ENCODE measurements at places on chromosomes 12 and 14.

- no peak for DNase-seq
Observed at GRCh38 chr14:85634205-85634604, 104.3 kb downstream of the FLRT2 start.

- DNase-seq: no peak
Observed at GRCh38 chr12:105418229-105418628, 87.7 kb downstream of the C12orf75 start.

DNA sequence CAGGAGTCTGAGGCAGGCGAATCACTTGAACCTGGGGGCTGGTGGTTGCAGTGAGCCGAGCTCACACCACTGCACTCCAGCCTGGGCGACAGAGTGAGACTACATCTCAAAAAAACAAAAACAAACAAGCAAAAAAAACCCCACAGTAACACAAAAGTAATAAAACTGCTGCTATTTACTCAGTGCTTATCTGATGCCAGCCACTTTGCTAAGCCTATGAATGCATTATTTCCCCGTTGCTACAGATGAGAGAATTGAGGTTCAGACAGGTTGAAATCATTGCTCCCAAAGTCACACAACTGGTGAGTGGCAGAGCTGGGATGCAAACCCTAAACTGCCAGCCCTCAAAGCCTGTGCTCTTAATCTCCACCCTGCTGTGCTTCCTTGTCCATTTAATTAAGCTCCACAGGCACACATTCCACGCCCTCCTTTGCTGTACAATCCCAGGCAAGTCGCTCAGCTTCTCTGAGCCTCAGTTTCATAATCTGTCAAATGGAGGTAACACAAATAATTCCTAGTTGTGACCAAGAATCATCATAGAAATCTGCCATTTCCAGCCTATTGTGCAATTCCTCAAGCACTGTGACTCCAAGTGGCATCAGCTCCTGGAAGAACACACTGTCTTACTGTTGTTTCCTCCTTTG lies 5.7 kb upstream of the OAS3 start:
- DNase-seq: no peak

DNA sequence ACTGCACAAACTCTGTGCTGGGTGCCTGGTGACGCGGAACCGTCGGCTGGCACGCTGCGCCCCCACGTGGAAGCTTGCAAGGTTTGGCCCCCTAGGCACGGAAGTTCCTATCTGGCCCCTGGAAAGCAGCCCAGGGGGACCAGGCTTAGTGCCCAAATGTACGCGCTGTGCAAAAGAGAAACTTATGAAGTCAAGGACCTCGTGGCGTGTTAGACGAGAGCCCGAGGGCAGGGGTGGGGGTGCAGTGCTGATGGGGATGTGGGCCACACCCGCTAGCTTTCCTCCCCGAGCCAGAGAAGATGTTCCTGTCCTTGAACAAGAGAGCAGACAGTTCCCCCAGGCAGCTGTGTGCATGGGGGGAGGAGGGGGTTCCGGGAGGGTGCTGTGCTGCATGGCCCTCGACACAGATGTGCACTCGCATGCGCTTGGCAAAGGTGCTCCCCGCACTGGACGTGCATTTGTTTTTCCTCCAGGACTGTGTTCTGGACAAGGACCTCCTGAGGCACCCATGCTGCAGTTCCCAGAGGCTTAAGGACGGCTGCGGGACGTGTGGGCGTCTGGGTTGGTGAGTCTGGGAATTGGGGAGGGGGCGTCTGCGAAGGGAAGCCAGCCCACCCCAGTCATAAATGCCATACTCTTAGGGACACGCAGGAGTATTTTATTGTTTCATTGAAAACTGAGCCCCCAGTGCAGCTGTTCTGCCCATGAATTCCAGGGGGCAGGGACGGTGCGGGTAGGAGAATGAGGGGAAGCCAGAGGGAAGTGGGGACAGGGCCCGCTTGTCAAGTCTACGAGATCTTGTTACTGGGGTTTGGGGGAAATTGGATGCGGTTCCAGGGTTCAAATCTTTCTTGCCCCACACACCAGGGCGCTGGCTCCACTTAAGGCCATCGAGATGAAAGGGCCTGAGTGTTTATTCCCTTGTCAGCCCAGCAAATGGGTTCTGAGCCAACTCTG lies 80.0 kb downstream of the NTF3 start:
- DNase-seq: no peak

GRCh38 chr14:81938341-81938740 lies 404.7 kb upstream of the SEL1L start:
- no peak for DNase-seq

GRCh38 chr14:73741876-73742519 lies 27.8 kb upstream of the PNMA1 start:
- DNase-seq: peak; percentile 53

- peak; percentile 37 for DNase-seq
Observed at GRCh38 chr12:63420206-63420644, 248.1 kb downstream of the DPY19L2 start.

- no peak for DNase-seq
Observed at GRCh38 chr12:54038871-54039414, 6.1 kb downstream of the HOXC5 start.

DNA sequence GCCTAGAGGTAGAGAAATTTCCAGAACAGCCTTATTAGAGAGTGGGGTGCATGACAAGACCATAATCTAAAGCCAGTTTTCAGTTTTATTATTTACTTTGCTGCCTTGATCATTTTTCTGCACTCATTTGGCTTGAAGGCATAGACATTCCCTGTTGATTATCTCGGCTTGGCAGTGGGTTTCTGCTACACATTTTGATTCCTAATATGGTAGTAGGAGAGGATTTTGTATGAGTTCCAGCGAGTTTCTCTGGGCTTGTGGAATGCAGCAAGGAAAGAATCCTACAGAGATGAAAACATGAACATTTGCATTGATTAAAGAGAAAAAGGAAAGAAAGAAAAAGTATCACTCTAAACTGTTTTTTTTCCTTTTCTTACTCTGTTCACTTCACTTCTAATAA lies 281.2 kb downstream of the PAWR start:
- DNase-seq: no peak

DNA sequence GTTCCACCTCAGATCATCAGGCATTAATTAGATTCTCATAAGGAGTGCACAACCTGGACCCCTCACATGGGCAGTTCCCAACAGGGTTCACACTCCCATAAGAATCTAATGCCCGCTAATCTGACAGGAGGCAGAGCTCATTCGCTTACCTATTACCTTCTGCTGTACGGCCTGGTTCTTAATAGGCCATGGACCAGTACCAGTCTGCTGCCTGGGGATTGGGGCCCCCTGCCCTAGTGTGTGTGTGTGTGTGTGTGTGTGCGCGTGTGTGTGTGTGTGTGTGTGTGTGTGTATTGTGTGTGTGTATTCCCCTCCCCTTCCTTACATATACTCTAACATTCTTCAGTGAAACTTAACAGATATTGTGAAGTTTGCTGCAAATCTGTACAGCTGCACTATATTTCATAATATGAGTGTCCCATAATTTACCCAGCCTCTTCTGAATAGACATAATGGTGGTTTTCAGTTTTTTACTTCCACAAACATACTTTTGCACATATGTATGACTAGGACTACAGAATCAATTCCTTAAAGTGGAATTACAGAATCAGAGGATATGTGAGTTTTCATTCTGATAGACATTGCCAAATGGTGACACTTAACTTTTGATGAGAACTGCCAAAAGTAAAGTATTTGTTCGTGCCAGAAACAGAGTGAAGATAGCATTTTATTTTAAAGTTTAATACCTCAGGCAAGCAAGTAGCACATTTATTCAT lies 205.2 kb upstream of the EEA1 start:
- no peak for DNase-seq

- no peak for DNase-seq
Observed at GRCh38 chr12:116534311-116535121, 24.7 kb upstream of the MAP1LC3B2 start.

DNA sequence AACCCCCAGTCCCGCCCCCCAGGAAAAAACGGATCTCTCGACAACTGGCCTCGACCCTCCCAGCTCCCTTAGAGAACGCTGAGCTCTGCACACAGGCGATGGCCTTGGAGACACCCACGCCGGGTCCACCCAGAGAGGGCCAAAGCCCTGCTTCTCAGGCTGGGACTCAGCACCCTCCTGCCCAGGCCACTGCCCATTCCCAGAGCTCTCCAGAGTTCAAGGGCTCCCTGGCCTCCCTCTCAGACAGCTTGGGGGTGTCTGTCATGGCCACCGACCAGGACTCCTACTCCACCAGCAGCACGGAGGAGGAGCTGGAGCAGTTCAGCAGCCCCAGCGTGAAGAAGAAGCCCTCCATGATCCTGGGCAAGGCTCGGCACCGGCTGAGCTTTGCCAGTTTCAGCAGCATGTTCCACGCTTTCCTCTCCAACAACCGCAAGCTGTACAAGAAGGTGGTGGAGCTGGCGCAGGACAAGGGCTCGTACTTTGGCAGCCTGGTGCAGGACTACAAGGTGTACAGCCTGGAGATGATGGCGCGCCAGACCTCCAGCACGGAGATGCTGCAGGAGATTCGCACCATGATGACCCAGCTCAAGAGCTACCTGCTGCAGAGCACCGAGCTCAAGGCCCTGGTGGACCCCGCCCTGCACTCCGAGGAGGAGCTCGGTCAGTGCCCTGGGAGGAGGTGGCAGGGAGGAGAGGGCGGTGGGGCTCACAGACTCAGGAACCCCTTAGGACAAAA lies 95.8 kb downstream of the LGMN start:
- peak; percentile 38 for DNase-seq

DNA sequence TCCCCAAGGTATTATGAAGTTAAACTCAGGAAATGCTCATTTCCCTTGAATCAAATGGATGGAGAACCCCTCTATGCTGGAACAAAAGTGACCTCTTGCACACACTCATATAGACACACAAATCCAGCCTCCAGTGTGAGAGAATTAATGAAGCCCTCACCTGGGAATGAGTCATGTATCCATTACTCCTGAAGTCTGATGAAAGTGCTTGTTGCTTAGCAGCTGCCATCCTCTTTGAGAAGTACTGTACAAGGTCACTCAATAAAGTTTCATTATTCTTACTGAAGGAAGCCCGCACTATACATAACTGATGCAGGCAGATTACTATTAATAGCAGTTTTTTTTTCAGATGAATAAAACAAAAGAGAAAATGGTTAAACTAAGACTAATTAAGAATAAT lies 102.3 kb downstream of the RERG start:
- DNase-seq: no peak

DNA sequence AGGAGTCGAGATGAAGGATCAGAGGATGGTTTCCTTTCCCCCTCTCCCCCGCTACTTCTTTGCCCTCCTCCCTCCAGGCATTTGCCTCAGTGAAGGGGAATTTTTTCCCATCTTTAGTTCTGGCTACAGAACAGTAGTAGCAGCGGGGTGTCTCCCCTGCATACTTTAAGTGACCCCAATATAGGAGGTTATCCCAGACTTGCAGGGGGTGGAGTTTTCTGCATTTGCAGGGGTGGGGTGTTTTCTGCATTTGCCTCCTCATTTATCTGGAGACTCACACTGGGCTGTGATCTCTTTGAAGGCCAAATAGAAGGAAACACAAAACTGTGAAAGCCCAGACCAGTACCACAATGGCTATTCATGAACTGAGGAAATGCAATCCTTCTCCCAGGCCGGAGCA lies 19.8 kb downstream of the PTPRB start:
- DNase-seq: no peak

DNA sequence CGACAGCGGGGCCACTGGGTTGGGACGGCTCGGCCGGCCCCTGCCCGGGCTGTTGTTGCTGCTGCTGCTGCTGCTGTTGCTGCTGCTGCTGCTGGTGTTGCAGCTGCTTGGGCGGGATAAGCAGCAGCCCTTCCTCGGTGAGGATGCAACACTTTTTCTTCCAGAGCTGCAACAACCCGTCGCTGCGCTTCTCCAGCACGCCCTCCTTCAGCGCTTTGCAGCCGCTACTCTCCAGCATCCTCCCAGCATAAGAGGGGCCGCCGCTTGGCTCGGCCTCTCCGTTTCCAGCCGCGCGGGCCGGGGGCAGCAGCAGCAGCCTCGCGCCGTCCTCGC lies 529 bp downstream of the PHLDA1 start:
- DNase-seq: no peak

DNA sequence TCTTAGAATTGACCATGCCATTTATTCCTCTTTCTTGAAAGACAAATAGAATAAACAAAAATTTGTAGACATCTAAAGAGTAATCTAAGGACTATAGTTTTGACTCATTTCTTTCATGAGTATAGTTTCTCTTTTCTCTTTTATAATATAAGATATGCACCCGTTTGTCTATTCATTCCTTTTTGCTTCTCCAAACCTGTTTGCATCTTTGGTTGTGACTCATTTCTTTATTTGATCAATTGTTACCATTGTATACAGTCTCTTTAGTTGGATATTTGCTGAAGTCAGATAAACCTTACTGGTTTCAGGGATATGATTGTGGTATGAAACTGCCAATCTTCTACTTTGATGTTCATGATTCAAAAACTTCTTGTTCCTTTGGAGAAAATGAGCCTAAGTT lies 268.7 kb downstream of the FBXL14 start:
- DNase-seq: no peak

GRCh38 chr12:34342048-34342447 lies 319.8 kb downstream of the ALG10 start:
- no peak for DNase-seq

GRCh38 chr12:56723889-56724700 lies 1.0 kb downstream of the NACA start:
- DNase-seq: peak; percentile 28

DNA sequence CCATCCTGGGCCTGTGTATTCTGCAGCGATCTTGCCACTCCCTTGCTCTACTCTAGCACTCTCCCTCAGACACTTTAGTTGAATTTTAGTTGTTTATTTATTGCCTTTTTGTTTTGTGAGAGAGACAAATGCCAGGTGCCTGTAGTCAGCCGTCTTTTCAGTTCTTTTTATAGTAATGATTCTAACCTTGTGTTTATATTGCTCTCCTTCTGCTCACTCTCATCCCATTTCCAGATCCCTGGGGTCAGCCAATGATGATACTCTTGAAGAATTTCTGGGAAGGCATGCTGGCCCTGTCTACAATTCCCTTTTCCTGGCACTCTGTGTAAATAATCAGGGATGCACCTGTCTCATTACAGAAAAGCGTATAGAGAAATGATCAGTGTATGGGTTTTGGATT lies 334.1 kb upstream of the MIS18BP1 start:
- DNase-seq: no peak

DNA sequence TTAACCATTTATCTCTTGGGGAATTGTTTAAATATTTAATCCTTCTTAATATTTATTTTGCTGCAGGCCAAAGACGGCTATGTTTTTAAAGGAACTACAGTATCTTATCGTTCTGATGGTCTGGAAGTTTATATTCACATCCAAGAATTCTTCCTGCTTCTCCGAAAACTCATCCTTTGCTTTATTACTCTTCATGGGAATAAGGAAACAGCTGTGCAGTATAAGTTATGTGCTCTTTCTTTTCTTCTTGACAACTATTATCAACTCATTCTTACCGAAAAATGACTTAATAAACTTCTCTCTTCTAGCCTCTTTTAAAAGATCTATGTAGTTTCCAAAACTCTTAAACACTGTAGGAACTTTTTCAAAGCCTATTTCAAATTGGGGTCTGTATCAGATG lies 335.6 kb upstream of the NOVA1 start:
- DNase-seq: no peak

DNA sequence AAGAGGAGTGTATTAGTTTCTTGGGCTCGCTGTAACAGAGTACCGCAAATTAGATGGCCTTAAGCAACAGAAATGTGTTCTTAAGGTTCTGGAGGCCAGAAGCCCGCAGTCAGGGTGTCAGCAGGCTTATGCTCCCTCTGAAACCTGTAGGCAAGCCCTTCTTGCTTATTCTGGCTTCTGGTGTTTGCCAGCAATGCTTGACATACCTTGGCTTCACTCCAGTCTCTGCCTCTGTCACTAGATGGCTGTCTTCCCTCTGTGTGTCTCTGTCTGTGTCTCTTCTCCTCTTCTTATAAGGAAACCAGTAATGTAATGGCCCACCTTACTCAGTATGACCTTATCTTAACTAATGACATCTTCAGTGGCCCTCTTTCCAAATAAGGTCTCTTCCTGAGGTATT lies 85.1 kb downstream of the DERA start:
- DNase-seq: no peak
